ENCODE measurements at places on chromosomes 3 and 15.

GRCh38 chr3:185172086-185173049, 19.5 kb upstream of the C3orf70 start:
- no peak for DNase-seq

GRCh38 chr3:181631901-181632300, 79.8 kb upstream of the SOX2 start:
- no peak for DNase-seq

DNA sequence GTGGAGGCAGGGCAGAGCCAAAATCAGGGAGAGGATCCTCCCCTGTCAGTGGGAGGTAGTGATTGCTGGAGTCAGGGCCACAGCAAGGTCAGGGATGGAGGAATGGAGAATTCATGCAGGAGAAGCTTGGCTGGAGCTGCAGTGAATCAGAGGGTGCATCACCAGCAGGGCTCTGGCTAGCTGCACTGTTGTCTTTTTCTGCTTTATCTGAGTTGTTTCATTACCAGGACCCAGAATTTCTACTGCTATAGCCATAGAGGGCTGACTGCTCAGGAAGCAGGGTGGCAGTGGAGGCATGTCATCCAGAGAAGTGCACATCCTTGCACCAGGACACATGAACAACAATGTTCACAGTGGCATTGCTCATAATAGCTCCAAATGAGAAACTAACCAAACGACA, 113.5 kb upstream of the GALNT15 start:
- DNase-seq, result no peak

- DNase-seq, result no peak
Observed at GRCh38 chr3:137079571-137079970, 121.8 kb downstream of the IL20RB start.

GRCh38 chr15:40309344-40309862, 1.7 kb upstream of the PLCB2 start:
- DNase-seq, result no peak

- DNase-seq, result no peak
Observed at GRCh38 chr15:51121118-51121517, 26.4 kb upstream of the TNFAIP8L3 start.

GRCh38 chr3:143657391-143657790, 190.9 kb downstream of the SLC9A9 start:
- DNase-seq, result no peak

- DNase-seq, result no peak
Observed at GRCh38 chr3:59809710-59810444, 760.1 kb upstream of the CFAP20DC start.
